ENCODE measurements at places on chromosomes 13 and 19.

GRCh38 chr19:49327878-49328544 lies 3.0 kb upstream of the SLC6A16 start:
- DNase-seq, result peak; percentile 28

DNA sequence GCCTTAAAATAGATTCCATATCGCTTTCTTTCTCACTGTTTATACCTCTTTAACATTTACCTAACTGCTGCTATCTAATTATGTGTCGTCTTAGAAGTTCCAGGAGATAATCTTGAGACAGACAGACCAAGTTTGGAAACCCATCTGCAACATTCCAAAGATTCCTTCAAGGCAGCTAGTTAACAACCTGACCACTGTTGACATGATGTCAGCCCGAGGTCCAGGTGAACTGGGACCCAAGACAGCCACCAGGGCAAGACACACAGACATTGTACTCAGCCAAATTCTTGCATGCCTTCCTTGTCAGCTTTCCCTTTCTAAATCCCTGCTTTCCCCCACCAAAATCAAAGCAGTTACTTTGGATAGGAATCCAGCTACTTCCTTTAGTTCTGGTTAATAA lies 1476.5 kb upstream of the PRR20A start:
- no peak for DNase-seq

DNA sequence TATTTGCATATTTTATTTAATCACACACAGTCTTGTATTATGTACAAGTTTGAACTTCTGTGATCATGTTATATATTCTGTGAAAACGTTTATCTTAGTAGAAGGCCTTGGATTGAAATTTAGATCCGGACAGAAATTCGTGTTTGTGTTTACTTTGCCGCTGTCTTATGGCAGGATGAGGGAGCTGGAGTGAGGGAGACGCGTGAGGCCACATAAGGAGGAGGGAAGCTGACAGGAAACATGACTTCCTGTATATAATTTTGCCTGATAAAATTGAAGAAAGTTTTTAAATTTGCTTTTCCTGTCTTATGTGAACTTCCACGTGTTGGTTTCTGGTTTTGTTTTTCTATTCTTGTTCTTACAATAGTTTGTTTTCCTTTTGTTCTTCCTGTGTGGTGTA lies 200.2 kb downstream of the MTUS2 start:
- DNase-seq, result no peak

DNA sequence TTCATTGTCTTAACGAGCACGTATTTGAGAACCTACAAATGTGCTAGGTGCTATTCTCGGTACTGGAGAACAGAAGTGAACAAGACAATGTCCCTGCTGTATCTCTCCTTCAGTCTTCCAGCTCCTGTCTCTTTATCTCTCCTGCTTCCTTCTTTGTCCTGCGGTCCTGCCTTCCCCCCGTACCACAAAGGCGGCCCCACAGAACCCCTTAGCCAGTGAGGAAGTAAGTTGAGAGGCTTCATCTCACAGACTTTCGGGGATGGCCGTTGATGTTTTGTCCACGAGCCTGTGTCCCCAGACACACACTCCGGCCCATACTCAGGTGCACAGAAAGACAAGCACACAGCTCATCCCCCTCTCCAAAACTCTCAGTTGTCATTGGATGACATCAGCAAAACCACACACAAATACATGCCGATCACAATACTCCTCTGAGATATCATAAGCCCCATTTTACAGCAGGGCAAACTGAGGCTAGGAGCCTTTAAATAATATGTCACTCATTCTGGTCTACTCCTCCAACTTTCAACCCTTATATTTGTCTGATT lies 507 bp upstream of the SWSAP1 start:
- DNase-seq, result no peak

DNA sequence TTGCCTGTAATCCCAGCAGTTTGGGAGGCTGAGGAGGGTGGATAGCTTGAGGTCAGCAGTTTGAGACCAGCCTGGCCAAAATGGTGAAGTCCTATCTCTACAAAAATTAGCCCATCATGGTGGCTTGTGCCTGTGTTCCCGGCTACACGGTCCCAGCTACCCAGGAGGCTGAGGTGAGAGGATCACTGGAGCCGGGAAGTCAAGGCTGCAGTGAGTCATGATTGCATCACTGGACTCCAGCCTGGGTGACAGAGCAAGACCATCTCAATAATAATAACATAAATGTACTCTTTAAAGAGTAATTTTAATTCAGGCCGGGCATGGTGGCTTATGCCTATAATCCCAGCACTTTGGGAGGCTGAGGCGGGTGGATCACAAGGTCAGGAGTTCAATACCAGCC lies 38.7 kb downstream of the SKA3 start:
- DNase-seq, result peak; percentile 58

GRCh38 chr13:31074756-31075155 lies 86.9 kb downstream of the HSPH1 start:
- DNase-seq, result no peak

- DNase-seq, result peak; percentile 28
These were observed 27.5 kb upstream of the KATNAL1 start for GRCh38 chr13:30334663-30335386.

GRCh38 chr19:43797118-43797517 lies 5.1 kb downstream of the LYPD5 start:
- no peak for DNase-seq

- peak; percentile 10 for DNase-seq
These were observed 163.9 kb downstream of the RNF17 start for GRCh38 chr13:24927810-24928404.

DNA sequence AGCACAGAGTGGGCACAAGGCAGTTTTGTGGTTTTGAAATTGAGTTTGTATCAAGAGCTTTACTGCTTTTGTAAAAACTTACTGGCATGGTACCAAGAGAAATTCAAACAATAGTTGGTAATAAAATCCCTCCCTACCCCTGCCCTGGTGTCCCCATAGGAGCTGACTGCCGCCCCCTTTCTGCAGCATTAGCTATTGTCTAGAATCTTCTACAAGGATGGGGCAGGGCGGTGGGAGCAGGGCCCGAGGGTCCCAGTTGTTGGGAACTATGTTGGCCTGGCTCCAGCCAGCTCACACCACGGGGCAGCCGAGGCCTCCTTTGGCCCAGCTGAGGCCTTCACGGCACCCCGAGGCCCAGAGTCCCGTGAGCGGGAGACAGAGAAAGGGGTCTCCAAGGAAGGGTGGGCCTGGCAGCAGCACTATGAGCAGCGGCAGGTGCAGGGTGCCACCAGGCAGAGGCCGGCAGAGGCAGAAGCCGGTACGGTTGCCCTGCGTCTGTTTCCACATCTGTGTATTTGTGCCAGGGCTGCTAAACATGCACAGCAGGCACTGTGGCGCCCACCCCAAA lies 57.9 kb downstream of the KDM4B start:
- DNase-seq, result no peak

GRCh38 chr13:60090574-60090973 lies 73.2 kb downstream of the DIAPH3 start:
- no peak for DNase-seq

GRCh38 chr13:28582225-28582891 lies 76.6 kb upstream of the POMP start:
- DNase-seq, result no peak

GRCh38 chr13:50572129-50572528 lies 271.4 kb downstream of the DLEU7 start:
- DNase-seq, result no peak

DNA sequence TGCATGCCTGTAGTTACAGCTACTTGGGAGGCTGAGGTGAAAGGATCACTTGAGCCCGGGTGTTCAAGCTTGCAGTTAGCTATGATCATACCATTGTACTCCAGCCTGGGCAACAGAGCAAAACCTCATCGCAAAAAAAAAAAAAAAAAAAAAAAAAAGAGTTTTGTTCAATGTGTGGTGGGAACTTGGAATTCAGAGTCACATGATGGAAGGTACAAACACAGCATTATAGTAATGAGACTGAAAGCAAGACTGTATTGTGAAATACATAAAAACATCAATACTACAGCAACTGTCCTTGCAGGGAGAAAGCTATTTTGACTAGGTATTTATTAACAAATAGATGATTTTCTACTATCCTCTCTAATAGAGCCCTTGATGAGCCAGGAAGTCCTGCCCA lies 393.2 kb downstream of the DLEU7 start:
- DNase-seq, result peak; percentile 88

DNA sequence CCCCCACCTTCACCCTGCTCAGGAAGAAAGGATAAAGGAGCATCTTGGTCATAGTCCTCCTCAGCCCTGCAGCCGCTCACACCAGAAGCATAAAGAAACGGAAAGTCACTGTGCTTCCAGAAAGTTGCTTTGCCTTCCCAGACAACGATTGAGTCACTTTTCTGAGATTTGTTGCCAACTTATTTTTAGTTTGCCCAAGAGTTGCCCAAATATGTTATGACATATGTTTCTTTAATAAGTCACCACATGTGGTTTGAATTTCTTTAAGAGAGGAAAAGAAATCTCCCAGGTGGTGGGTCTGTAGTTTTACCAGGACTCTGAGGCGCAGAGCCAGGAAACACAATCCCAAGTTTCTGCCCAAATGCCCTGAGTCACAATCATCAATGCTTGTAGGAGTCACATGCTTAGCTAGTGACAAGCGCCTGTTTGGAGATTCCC lies 63.4 kb upstream of the LRCH1 start:
- peak; percentile 67 for DNase-seq

GRCh38 chr19:48121909-48122371 lies 11.3 kb upstream of the PLA2G4C start:
- no peak for DNase-seq

DNA sequence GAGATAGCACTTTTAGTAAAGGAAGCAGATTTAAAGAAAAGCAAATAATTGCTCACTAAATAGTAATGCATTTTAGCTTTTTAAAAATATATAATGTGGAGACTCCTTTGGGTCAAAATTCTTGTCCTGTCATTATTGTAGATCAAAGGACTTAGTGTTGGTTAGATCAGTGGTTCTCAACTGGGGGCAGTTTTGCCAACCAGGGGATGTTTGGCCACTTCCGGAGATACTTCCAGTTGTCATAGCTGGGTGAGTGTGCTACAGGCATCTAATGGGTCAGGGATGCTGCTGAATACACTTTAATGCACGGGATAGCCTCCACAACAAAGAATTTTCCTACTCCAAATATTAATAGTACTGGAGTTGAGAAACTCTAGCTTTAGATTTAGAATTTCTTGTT lies 126.8 kb downstream of the LMO7 start:
- peak; percentile 38 for DNase-seq

DNA sequence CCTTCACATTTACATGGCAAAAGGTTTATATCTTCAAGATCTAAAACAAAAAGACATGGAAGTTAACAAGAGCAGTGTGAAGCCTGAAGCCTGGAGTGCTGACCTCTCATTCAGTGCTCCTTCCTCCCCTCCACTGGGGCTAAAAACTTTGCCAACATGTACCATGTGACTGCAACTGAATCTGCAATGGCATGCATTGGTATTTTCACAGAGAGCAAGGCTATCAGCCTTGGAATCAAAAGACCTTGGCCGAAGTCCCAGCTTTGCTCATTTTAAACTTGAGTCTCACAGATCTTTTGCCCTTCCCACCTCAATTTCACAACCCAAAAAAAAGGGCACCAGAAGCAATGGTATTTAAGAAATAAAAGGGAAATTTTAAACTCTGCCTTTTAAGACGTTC lies 325.1 kb downstream of the DCT start:
- peak; percentile 2 for DNase-seq

GRCh38 chr19:3132971-3133792 lies 2.7 kb upstream of the GNA15 start:
- DNase-seq, result peak; percentile 43

GRCh38 chr13:47168618-47169017 lies 271.8 kb upstream of the HTR2A start:
- no peak for DNase-seq
